ENCODE measurements at places on chromosomes 12 and 14. TPM values are rescaled to one million over a fixed set of nuclear protein-coding genes. Genes with fewer than 3 reads are reported as not detected.
A peak's percentile ranks its signal among the peaks of the same experiment; 100 is the strongest.

CISTR gene
- not detected for total RNA-seq

NANOG gene
- 0.06 TPM for total RNA-seq

GSG1 gene
- total RNA-seq = not detected

ARMH4 gene
- total RNA-seq = 2.1 TPM

HNRNPC gene
- 206 TPM for total RNA-seq

OASL gene
- total RNA-seq = 1.6 TPM

MYO1H gene
- not detected for total RNA-seq

VIPAS39 gene
- total RNA-seq = 9.9 TPM

- no peaks in the 10 kb centered on the region for H3K27me3 ChIP-seq
- H3K4me3 ChIP-seq = no peak overlapping the region
- H3K27ac ChIP-seq = no peak overlapping the region
Measured at GRCh38 chr14:20486684-20487395, 17.6 kb downstream of the PNP start.

DNA sequence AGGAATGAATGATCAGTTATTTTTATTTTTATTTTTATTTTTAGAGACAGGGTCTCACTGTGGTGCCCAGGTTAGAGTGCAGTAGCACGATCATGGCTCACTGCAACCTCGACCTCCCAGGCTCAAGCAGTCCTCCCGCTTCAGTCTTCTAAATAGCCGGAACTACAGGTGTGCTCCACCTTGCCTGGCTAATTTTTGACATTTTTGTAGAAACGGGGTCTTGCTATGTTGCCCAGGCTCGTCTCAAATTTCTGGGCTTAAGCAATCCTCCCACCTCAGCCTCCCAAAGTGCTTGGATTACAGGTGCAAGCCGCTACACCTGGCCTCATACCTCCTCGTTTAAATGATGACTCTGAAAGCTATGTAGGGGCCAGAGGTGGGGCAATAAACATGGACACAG lies 706.0 kb downstream of the MED13L start:
- no peaks in the 10 kb centered on the region for H3K36me3 ChIP-seq
- no peak for DNase-seq
- no peak overlapping the region for H3K27ac ChIP-seq
- no peak overlapping the region for H3K4me3 ChIP-seq
- no peaks in the 10 kb centered on the region for H3K27me3 ChIP-seq

- no peaks in the 10 kb centered on the region for H3K27me3 ChIP-seq
- no peak overlapping the region for H3K27ac ChIP-seq
- DNase-seq = no peak
- H3K4me3 ChIP-seq = no peak overlapping the region
- H3K36me3 ChIP-seq = peaks cover 47% of the 10 kb centered on the region
- peaks cover 22% of the 10 kb centered on the region for H3K4me1 ChIP-seq
Measured at GRCh38 chr12:49105504-49106084, 5.1 kb downstream of the LMBR1L start.

GRCh38 chr14:58792416-58792815 lies 154.7 kb downstream of the DACT1 start:
- H3K4me3 ChIP-seq = no peak overlapping the region
- H3K27me3 ChIP-seq = no peaks in the 10 kb centered on the region
- no peak for DNase-seq
- no peaks in the 10 kb centered on the region for H3K4me1 ChIP-seq
- no peak overlapping the region for H3K27ac ChIP-seq
- no peaks in the 10 kb centered on the region for H3K36me3 ChIP-seq

DNA sequence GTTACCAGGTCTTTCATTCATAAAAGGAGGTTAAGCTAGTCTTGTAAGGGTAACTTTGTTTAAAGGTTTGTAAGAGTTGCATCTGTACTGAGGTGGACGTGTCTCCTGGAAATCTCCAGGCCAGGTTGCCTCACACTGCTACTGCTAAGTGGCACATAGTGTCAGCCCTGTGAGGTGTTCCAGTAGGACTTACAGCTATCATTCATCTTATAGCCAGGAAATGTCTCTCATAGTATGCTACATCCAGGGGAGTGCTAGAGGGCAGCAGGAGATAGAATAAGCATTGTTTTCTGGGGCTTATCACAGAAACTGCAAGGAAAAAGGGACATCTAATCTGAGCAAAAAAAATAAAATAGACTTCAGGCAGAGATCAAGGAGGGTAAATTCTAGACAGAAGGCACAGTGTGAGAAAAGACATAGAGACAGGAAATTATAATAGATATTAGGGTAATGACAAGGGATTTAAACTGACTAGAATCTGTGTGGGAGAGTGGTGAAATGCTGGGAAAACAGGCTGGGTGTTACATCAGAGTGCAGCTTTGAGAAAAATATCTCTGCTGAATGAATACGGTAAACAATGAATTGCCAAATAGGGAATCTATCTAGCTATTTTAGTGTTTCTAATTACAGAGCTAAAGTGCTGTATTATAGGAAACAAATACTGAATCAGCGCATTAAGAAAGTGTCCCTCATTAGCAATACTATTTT lies 205.1 kb upstream of the ABCD2 start:
- no peak for DNase-seq
- H3K4me3 ChIP-seq = no peak overlapping the region
- H3K36me3 ChIP-seq = no peaks in the 10 kb centered on the region
- H3K4me1 ChIP-seq = no peaks in the 10 kb centered on the region
- H3K27ac ChIP-seq = peak overlapping the region; percentile 82

DNA sequence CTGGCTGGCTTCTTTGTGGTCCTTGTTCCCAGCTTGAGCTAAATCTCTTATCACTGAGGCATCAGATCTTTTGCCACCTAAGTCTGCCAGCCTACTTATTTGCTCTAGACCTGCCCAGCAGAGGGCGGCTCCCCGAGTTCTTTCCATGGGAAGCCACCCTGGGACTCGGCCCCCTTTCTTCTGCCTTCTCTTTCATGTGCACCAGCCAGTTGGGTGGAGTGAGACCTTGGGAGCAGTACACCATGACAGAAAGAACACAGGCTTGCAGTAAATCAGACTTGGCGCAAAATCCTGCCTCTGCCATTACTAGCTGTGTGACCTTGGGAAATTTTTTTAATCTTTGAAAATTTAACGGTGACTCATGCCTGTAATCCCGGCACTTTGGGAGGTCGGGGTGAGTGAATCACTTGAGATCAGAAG lies 7.4 kb downstream of the SMAGP start:
- no peak overlapping the region for H3K4me3 ChIP-seq
- H3K27me3 ChIP-seq = no peaks in the 10 kb centered on the region
- H3K27ac ChIP-seq = no peak overlapping the region
- no peaks in the 10 kb centered on the region for H3K4me1 ChIP-seq
- H3K36me3 ChIP-seq = no peaks in the 10 kb centered on the region

GRCh38 chr12:25759752-25760151 lies 198.7 kb upstream of the RASSF8 start:
- no peak overlapping the region for H3K4me3 ChIP-seq
- no peaks in the 10 kb centered on the region for H3K27me3 ChIP-seq
- H3K4me1 ChIP-seq = no peaks in the 10 kb centered on the region

DNA sequence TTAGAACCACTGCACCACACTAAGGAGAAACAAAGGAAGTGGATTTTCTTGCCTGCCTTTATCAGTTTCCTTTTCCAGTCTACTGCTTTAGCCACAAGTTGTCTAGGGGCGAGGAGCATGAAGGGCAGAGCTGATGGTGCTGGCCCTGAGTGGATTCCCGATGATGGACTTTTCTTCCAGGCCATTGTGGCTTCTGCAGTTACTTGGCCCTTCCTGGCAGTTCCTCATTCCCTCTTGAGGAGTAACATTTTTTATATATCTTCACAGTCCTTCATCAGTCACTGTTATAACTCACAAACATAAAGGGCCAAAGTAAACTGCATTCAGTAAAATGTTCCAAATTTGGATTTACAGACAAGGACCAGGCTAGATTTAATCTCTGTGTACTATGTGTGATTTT lies 61.2 kb upstream of the SRSF5 start:
- no peak overlapping the region for H3K4me3 ChIP-seq
- DNase-seq = no peak
- peaks cover 15% of the 10 kb centered on the region for H3K36me3 ChIP-seq
- no peaks in the 10 kb centered on the region for H3K4me1 ChIP-seq
- no peaks in the 10 kb centered on the region for H3K27me3 ChIP-seq

- DNase-seq = no peak
- H3K36me3 ChIP-seq = no peaks in the 10 kb centered on the region
- H3K27ac ChIP-seq = no peak overlapping the region
- H3K4me1 ChIP-seq = no peaks in the 10 kb centered on the region
- H3K4me3 ChIP-seq = no peak overlapping the region
- H3K27me3 ChIP-seq = no peaks in the 10 kb centered on the region
Measured at GRCh38 chr14:28407996-28408395, 358.6 kb upstream of the FOXG1 start.

GRCh38 chr12:26273811-26274210 lies 78.4 kb downstream of the SSPN start:
- H3K4me1 ChIP-seq = peaks cover 3% of the 10 kb centered on the region
- no peaks in the 10 kb centered on the region for H3K36me3 ChIP-seq
- no peak overlapping the region for H3K4me3 ChIP-seq
- H3K27me3 ChIP-seq = no peaks in the 10 kb centered on the region
- DNase-seq = no peak

DNA sequence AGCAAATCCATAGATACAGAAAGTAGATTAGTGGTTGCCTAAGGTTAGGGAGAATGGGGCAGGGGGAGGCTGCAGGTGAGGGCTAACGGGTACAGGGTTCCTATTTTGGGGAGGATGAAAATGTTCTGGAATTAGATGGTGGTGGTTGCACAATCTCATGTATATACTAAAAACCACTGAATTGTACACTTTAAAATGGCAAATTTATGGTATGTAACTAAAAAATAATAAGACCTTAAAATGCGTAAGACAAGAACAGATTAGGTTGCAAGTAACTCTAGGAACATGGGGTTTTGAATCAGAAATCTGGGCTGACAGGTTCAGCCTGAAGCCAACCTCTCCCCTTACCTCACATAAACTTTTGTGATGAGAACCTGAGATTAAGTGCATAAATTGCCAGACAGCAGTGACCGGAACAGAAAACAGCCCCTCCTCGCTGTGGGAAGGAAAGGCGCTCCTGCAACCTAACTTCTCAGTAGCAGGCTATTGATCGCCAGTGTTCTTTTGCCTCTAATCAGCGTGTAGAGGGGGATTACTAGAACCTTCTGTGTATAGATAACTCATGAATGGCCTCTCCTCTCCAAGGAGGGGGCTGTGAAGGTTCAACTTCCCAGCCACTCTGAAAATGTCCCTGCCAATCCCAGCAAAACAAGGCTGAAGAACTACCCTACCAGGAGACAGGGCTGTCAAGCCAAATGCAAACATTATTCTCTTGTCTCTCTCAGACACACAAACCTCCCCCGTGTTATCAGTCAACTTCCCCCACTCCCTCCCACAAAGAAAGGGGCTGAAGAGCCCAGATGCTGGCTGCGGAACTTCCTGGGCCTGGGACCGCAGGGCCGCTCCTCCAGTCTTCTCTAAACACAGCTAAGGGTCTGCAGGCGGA lies 1.9 kb downstream of the SSH1 start:
- H3K36me3 ChIP-seq = no peaks in the 10 kb centered on the region
- peaks cover 38% of the 10 kb centered on the region for H3K4me1 ChIP-seq
- H3K4me3 ChIP-seq = peak overlapping the region; percentile 79
- H3K27ac ChIP-seq = peak overlapping the region; percentile 79

DNA sequence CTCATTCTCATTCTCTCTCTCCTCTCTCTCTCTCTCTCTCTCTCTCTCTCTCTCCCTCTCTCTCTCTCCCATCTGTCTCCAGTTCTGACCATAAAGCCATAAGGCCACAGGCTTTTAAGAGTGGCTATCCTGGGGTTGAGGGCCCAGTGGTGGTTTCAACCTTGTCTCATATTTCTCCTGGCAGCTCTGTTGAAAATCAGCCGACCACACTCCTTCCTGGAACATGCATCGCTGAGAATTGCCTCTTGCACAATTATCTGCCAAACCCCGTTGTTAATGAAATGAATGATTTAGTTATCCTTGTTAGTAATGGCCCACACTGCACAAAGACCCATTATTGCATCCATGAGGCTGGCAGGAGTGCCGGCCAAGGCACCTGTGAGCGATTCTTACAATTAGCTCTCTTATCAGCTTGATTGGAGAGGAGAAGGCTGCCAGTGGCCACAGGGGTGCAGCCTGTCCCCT lies 30.4 kb upstream of the KCNA5 start:
- DNase-seq = no peak
- H3K36me3 ChIP-seq = no peaks in the 10 kb centered on the region
- H3K4me3 ChIP-seq = no peak overlapping the region

GRCh38 chr14:93002851-93003298 lies 79.9 kb downstream of the CHGA start:
- DNase-seq = no peak
- no peak overlapping the region for H3K27ac ChIP-seq
- H3K4me3 ChIP-seq = no peak overlapping the region
- H3K27me3 ChIP-seq = no peaks in the 10 kb centered on the region
- peaks cover 18% of the 10 kb centered on the region for H3K4me1 ChIP-seq
- H3K36me3 ChIP-seq = no peaks in the 10 kb centered on the region

- no peaks in the 10 kb centered on the region for H3K36me3 ChIP-seq
- no peak overlapping the region for H3K27ac ChIP-seq
- no peaks in the 10 kb centered on the region for H3K4me1 ChIP-seq
Measured at GRCh38 chr12:74111688-74112360, 425.8 kb upstream of the ATXN7L3B start.

DNA sequence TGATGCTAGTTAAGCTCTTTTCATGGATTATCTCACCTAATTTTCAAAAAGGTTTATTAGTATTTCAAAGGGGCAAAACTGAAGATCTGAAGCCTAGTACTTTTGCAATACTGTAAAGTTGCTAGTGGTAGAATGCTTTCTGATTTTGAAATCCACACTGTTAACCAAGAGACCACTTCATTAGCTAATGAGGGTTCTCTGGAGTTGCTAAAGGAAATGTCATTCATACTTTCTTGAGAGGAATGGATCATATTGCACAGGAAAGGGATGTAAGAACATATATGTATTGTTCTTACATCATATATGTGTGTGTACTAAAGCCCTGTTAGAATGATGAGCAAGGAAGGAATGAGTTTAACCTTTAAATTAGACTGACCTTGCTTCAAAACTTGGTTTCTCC lies 39.0 kb upstream of the LDHB start:
- no peaks in the 10 kb centered on the region for H3K4me1 ChIP-seq
- H3K27me3 ChIP-seq = no peaks in the 10 kb centered on the region
- H3K36me3 ChIP-seq = no peaks in the 10 kb centered on the region
- no peak overlapping the region for H3K27ac ChIP-seq
- no peak for DNase-seq
- no peak overlapping the region for H3K4me3 ChIP-seq

DNA sequence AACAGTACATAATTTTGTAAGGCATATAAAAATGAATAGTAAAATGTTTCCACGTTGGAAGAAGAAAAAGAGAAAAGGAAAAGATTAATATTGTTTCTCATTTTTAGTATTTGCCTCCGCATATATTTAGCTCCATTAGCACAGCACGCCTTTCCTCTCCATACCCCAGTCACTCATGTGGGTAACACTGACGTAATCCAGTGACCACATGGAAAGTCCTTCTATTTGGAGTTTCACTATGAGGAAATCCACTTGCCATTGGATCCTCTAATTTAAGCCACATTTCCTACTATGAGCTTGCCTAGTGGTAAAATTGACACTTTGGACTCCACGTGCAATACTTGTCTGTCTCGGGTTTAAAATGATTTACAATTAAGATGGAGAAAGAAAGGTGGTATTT lies 5.7 kb upstream of the SLCO1A2 start:
- no peak for DNase-seq
- H3K36me3 ChIP-seq = no peaks in the 10 kb centered on the region
- H3K27me3 ChIP-seq = no peaks in the 10 kb centered on the region
- no peaks in the 10 kb centered on the region for H3K4me1 ChIP-seq
- H3K4me3 ChIP-seq = no peak overlapping the region
- H3K27ac ChIP-seq = no peak overlapping the region
